ENCODE measurements at places on chromosomes 7 and 10. TPM values are rescaled to one million over a fixed set of nuclear protein-coding genes. Genes with fewer than 3 reads are reported as not detected.

The CALML5 gene
- not detected for total RNA-seq

The CPVL gene
- 14.4 TPM for total RNA-seq

The AGFG2 gene
- total RNA-seq: 9.9 TPM

The SPAM1 gene
- total RNA-seq: not detected

The GPC2 gene
- 3.7 TPM for total RNA-seq

The PLXNA4 gene
- total RNA-seq: 6.5 TPM

The FAM237B gene
- not detected for total RNA-seq

The HOXA1 gene
- total RNA-seq: 2.0 TPM

The ACBD7 gene
- total RNA-seq: 5.2 TPM

The TAS2R3 gene
- 7.5 TPM for total RNA-seq

Data from urinary bladder (tissue), 4 donors.